ENCODE measurements at places on chromosomes 5 and 9. TPM values are rescaled to one million over a fixed set of nuclear protein-coding genes. Genes with fewer than 3 reads are reported as not detected.
A peak's percentile ranks its signal among the peaks of the same experiment; 100 is the strongest.

DNA sequence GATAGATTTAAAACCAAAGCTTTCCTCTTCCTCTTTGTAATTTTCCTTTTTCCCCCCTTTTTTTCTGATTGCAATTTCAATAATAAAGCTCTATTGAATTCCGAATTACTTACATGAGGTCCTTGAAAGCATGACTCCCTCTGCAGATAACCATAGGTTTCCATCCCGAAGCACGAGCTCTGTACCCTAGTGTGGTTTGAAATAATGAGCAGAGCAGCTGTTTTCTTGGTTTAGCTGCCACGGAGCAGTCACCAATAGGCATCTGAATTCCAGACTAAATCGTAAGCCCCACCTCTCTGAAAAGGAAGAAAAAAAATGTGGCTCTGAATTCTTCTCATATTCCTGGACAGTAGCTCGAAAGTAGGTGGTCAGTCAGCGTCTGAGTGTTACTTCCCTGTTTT is 18.5 kb upstream of the GNE start:
- H3K27ac ChIP-seq = no peak overlapping the region
- H3K4me1 ChIP-seq = no peaks in the 10 kb centered on the region
- H3K4me3 ChIP-seq = no peak overlapping the region
- no peaks in the 10 kb centered on the region for H3K27me3 ChIP-seq
- DNase-seq = no peak
- no peaks in the 10 kb centered on the region for H3K36me3 ChIP-seq

DNA sequence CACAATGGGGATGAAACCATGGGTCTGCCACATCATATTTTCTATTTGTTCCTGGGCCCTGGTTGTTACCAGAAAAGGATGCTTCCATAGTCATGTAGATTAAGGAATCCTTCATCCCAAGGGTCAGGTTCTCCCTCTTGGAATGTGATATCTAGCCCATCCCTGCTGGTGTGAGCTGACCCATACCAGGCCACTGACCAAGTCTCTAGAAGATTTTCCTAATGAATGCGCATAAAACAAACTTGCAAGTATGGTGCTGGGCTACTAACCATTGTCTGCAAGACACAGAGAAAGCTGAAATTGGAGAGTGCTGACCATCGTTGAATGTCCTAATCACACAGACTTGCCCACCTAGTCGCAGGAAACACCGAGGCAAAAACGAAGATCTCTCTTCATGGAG is 972.6 kb downstream of the EFNA5 start:
- no peaks in the 10 kb centered on the region for H3K27me3 ChIP-seq
- H3K36me3 ChIP-seq = no peaks in the 10 kb centered on the region
- no peak overlapping the region for H3K4me3 ChIP-seq
- DNase-seq = no peak

DNA sequence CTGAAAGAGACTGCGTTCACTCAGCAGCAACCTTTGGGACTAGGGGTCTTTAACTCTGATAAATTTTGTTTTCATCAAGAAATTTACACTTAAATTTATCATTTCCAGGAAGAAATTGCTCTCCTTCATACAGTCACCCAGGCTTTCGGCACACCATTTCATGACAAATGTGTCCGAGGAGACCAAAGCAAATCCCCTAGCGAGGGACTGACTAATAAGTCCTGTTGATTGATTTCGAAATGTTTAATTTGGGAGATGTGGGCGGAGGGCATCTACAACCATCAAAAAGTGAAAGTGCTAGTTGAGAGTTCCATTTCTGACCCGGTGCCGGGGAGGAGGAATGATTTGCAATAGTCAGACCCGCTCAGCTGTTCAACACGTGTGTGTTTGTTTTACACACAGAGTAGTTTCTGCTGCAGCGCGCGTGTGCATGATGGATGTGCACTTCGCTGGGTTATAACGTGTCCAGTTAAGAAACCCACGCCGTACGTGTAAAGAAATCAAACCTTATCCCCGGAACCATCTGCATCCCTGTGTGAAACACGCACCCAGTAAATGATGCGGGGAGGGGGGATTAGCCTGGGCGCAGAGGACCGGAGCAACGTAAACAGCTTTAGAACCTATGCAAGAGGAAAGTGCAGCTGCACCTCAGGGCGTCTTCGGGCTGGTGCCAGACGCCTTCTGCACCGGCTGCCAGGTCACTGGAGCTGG is 845 bp upstream of the NR4A3 start:
- peak overlapping the region; percentile 100 for H3K27ac ChIP-seq
- peak overlapping the region; percentile 99 for H3K4me3 ChIP-seq
- H3K36me3 ChIP-seq = no peaks in the 10 kb centered on the region
- H3K27me3 ChIP-seq = peaks cover 39% of the 10 kb centered on the region
- peaks cover 60% of the 10 kb centered on the region for H3K4me1 ChIP-seq

- H3K4me3 ChIP-seq = no peak overlapping the region
- no peaks in the 10 kb centered on the region for H3K36me3 ChIP-seq
- H3K4me1 ChIP-seq = no peaks in the 10 kb centered on the region
- H3K27me3 ChIP-seq = no peaks in the 10 kb centered on the region
- DNase-seq = no peak
- no peak overlapping the region for H3K27ac ChIP-seq
These were observed 10.9 kb downstream of the FBXL7 start for GRCh38 chr5:15510831-15511230.

DNA sequence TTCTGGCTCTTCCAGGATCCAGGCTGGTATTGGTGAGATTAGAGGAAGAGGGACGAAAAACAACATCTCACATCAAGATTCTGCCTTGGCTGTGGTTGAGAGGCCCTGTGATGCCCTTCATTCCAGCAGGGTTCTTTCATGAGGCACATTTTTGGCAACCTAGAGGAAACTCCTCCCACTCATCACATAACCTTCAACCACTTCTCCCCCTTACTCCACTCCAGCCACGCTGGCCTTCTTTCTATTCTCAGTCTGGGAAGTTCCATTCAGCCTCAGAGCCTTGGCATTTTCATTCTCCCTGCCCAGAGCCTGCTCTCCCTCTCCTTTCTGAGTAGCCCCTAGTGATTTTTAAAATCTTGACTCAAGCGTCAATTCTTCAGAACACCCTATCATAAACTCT is 337.5 kb downstream of the ZSWIM6 start:
- H3K27ac ChIP-seq = no peak overlapping the region
- DNase-seq = no peak
- peaks cover 32% of the 10 kb centered on the region for H3K27me3 ChIP-seq
- H3K4me3 ChIP-seq = no peak overlapping the region
- H3K4me1 ChIP-seq = peaks cover 18% of the 10 kb centered on the region

Gene ANKRD20A1
- not detected for total RNA-seq

GRCh38 chr9:128861501-128861900 is 20.2 kb downstream of the KYAT1 start:
- no peak for DNase-seq
- H3K27me3 ChIP-seq = no peaks in the 10 kb centered on the region
- H3K27ac ChIP-seq = no peak overlapping the region
- no peak overlapping the region for H3K4me3 ChIP-seq

DNA sequence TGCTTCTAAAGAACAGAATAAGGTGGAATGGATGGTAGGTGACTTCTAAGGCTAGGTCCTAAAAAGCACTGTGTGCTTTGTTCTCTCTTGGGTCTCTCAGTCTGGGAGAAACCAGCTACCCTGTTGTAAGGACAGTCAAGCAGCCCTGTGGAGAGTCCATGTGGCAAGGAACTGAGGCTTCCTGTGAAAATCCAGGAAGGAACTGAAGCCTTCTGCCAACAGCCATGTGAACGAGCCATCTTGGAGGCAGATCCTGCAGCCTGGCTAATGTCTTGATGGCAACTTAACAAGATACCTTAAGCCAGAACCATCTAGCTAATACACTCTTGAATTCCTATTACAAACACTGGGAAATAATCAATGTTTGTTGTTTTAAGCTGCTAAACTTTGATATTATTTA is 100.1 kb upstream of the PCA3 start:
- peaks cover 10% of the 10 kb centered on the region for H3K4me1 ChIP-seq
- DNase-seq = no peak
- H3K4me3 ChIP-seq = no peak overlapping the region
- no peak overlapping the region for H3K27ac ChIP-seq
- no peaks in the 10 kb centered on the region for H3K36me3 ChIP-seq

GRCh38 chr9:114028646-114029045 is 49.5 kb downstream of the AMBP start:
- DNase-seq = no peak
- H3K4me3 ChIP-seq = no peak overlapping the region
- H3K4me1 ChIP-seq = no peaks in the 10 kb centered on the region
- H3K27me3 ChIP-seq = no peaks in the 10 kb centered on the region

DNA sequence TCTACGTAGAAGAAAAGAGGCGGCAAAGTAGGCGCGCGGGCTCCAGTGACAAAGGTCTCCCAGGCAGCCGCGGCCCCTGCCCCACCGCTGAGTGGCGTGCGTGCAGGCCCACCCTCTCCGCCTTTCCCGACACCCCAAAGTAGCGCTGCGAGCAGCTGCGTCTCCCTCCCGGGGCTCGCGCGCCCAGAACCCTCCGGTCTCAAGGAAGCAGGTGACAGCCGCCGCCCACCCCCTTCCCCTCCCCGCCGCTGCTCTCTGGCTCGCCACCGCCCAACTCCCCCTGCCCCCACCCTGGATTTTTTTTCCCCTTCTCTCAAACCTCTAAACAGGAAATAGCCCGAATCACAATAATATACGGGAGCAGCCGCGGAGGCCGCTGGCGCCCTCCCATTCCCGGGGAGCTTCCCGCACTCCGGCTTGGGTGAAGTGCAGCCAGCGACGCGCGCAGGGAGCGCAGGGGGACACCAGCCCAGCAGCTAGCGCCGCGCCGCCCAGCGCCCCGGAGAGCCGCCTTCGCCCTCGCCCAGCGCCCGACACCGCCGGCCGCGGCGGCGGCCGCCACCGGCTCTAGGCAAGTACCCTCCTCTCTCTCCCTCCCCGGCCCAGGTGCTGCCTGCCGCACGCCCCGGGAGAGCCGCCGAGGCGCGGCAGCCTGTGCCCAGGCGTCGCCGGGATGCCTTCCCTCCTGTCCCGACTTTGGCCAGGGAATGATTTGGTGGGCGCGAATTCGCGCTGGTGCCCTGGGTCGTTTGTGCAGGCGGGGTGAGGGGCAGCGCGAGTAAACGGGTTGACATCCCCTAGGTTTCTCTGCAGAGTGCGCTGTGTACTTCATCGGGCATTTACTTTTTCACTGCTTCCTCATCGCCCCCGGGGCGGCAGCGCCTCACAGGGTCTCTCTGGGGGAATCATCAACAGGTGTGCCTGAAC is 52.7 kb upstream of the TJP2 start:
- no peaks in the 10 kb centered on the region for H3K27me3 ChIP-seq
- H3K36me3 ChIP-seq = peaks cover 2% of the 10 kb centered on the region
- peak overlapping the region; percentile 93 for H3K4me3 ChIP-seq
- H3K27ac ChIP-seq = no peak overlapping the region

GRCh38 chr9:91177661-91178280 is 183.9 kb downstream of the AUH start:
- no peak for DNase-seq
- peak overlapping the region; percentile 12 for H3K27ac ChIP-seq
- H3K36me3 ChIP-seq = no peaks in the 10 kb centered on the region
- no peaks in the 10 kb centered on the region for H3K27me3 ChIP-seq
- no peak overlapping the region for H3K4me3 ChIP-seq

Gene BSPRY
- not detected for total RNA-seq

DNA sequence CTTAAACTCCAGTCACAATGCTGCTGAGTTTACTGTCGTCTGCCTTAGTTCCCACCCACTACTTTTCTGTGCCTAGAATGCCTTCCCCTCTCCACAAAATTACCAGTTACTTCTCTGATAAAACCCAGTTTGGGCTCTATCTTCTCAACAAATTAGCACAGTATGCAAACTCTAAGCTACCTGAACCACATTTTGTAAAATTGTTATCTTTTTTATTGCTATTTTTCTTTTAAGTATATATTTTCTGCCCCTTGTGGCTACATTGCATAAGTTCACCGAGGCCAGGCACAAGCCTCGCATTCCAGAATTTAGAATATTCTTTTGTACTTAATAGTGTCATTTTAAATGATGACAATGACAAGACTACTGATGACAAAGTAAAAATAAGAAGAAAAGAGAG is 60.0 kb downstream of the POU5F2 start:
- no peak overlapping the region for H3K27ac ChIP-seq
- H3K4me3 ChIP-seq = no peak overlapping the region
- no peak for DNase-seq

- no peaks in the 10 kb centered on the region for H3K36me3 ChIP-seq
- peaks cover 67% of the 10 kb centered on the region for H3K27me3 ChIP-seq
- no peak overlapping the region for H3K27ac ChIP-seq
- no peaks in the 10 kb centered on the region for H3K4me1 ChIP-seq
These were observed 6.6 kb upstream of the PTPN3 start for GRCh38 chr9:109504689-109505088.

Gene HRH2
- total RNA-seq = 2.4 TPM

DNA sequence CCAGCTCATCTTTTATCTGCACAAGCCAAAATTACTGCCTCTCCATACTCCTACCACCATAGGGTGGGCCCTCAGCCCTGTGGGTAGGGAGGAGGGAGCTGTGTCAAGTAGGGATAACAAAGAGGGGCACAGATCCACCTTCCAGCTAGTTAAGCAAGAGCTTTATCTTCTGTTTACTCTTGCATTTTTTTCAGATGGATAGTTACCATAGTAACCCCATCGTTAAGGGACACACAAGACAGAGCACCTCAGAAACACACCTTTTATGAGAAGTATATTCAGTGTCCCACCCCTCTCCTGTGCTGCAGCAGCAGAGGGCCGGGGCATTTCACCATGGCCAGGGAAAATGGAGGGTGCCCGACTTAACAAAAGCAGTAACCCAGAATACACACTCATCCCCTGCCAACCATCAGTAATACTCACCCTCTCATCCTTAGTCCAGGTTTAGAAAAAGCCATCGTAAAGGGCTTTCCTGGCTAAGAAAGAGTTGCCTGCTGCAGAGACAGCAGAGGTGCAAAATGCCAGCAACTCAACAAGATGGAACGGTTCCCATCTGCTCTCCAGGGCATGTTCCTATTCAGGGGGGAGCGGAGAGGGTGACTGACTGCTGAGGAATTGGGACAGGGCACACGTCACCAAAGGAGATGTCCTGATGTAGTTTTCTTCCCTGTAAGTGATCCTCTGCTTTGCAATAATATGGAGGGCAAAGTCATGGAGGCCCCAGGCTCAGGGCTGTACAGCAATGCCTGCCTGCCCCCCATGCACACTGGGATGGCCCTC is 25.1 kb downstream of the MACROH2A1 start:
- H3K27ac ChIP-seq = no peak overlapping the region
- no peak for DNase-seq
- H3K4me1 ChIP-seq = peaks cover 54% of the 10 kb centered on the region
- no peaks in the 10 kb centered on the region for H3K27me3 ChIP-seq
- no peak overlapping the region for H3K4me3 ChIP-seq

Gene CYLC2
- total RNA-seq = not detected

GRCh38 chr5:172418862-172419814 is 35.2 kb downstream of the SH3PXD2B start:
- peaks cover 8% of the 10 kb centered on the region for H3K4me1 ChIP-seq
- no peak overlapping the region for H3K4me3 ChIP-seq
- no peak for DNase-seq
- no peak overlapping the region for H3K27ac ChIP-seq

Gene SLC45A2
- total RNA-seq = 0.93 TPM
